ENCODE measurements at places on chromosomes 13 and 19.
A peak's percentile ranks its signal among the peaks of the same experiment; 100 is the strongest.

GRCh38 chr13:59877933-59878332 lies 285.8 kb downstream of the DIAPH3 start:
- no peak for DNase-seq

DNA sequence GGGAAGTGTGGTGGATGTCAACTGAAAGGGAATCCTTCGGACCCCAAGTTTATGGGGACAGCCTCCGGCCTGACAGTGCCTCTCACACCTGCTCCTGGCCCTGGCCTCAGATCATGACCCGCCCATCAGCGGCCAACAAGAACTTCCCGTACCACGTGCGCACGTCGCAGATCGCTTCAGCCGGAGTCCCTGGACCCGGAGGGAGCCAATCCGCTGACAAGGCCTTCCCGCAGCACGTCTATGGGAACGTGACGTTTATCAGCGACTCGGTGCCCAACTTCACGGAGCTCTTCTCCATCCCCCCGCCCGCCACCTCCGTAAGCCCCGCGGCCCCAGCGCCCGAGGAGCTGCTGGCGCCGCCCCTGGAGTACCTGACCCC lies 2.0 kb upstream of the MEGF8 start:
- no peak for DNase-seq

DNA sequence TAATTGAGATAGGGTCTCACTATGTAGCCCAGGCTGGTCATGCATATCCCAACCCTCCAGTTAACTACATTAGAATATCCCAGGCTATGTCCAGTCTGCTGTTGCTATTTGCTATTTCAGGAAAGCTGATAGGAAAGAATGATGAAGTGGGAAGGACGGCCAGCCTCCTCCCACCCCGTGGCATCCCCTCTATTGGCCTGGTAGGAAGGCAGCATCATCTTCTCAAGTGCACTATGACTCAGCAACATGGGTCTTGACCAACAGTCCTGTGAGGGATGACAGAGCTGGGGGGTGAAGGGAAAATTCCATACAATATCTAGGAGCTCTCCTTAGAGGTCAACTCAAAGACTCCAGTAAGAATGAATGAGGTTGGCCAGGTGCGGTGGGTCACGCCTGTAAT lies 48.0 kb upstream of the ABCC4 start:
- no peak for DNase-seq

DNA sequence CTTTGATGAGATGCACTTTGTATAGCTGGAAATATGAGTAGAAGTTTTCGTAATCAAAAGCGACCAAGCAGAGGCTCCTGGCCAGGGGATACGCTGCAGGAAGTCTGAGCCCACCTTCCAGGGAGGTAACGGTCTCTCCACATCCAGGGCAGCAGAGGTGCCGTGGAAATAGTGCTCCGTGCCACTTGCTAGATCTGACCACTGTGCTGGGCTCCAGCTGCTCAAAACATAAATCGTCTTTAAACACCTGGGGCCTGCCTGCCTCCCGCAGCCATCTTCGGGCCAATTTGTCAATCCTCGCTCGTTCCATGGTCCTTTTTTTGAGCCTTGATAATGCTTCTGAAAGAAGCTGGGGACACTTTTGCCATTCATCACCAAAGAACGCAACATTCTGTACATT lies 445.0 kb downstream of the ZNF536 start:
- no peak for DNase-seq

DNA sequence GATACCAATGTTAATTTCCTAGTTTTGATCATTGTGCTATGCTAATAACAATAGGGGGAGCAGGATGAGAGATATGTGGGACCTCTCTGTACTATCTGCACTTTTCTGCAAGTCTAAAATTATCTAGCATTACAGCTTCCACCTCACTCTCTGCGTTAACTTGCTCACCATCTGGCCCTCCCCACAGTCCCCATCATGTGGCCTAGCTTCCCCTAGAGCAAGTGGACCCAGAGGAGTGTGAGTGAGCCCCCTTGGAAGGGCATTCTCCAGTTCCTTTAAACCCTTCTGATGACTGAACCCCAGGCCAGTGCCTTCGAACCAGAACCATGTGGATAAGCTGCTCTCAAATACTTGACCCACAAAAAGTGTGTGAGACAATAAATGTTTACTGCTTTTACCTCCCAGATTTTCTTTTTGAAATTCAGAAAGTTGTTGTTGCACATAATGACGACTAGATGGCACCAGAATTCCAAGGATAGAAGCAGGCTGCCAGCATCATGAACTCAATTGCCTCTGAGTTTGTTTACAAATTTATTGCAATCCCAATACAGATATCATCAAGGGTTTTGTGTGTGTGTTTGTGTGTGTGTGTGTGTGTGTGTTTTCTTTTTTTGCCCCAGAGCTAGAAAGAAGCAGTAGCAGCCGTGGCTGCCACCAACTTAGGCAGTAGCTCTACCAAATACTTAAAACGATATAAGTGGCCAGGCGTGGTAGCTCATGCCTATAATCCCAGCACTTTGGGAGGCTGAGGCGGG lies 49.0 kb upstream of the ZNF780A start:
- DNase-seq = no peak

DNA sequence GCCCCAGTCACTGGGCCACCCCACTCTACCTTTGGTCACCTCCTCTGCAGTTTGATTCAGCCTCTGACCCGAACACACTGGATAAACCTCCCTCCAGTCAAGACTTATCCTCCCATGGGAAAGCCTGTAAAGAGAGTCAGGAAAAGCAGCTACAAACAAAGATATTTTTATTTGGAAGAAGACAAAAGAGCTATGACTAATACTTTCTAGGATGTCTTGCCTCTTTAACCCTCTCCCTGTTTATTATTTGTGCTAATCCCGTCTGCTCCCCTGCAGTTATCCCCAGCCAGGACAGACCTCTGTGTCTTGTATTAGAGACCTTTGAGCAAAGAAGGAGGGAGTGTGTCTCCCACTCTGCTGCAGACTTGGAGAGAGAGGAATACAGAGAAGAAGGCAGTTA lies 178.3 kb downstream of the EFNB2 start:
- DNase-seq = no peak

GRCh38 chr13:29594710-29595379 lies 643 bp downstream of the SLC7A1 start:
- no peak for DNase-seq

- no peak for DNase-seq
Measured at GRCh38 chr19:1087813-1088415, 7.3 kb downstream of the POLR2E start.

GRCh38 chr13:110798081-110798994 lies 84.8 kb downstream of the ING1 start:
- DNase-seq = no peak

- no peak for DNase-seq
Measured at GRCh38 chr13:22625691-22626090, 555.1 kb upstream of the SGCG start.

- DNase-seq = no peak
Measured at GRCh38 chr13:64639206-64639605, 2590.9 kb downstream of the PCDH9 start.

GRCh38 chr19:38388349-38389100 lies at the start of gene SPRED3:
SPRED3 (plus strand) TSS chr19:38388697; CDS start chr19:38390303, 1,606 bp downstream.
- peak; percentile 54 for DNase-seq

GRCh38 chr13:26596458-26596857 lies 39.0 kb downstream of the WASF3 start:
- no peak for DNase-seq
